Epithelial cell of prostate (primary cell): ENCODE measurements at places on chromosomes 1 and 21.

GRCh38 chr1:178300352-178300699, 196.4 kb downstream of the CLEC20A start:
- no peak for DNase-seq

DNA sequence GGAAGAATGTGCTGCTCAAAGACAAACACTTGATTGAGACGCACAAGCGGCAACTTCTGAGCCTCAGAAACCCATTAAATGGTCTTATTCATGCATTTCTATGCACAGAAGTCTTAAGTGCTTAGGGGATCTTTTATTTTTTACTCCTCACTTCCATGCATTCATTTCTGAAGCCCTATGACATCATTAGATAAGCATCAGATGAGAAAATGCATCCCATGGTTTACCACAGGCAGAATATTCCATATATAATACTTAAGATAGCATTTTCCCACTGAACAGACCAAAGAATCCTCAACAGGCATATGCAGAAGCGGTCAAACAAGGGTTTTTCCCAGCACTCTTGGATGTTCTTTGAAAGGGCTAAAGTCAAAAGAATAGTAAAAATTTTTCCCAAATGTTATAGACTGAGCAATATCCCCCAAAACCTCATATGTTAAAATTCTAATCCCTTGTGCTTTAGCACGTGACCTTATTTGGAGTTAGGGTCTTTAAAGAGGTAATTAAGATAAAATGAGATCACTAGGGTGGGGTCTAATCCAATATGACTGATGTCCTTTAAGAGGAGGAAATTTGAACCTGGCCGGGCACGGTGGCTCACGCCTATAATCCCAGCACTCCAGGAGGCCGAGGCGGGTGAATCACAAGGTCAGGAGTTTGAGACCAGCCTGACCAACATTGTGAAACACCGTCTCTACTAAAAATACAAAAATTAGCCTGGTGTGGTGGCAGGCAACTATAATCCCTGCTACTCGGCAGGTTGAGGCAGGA, 22.6 kb upstream of the FAM89A start:
- DNase-seq = no peak

GRCh38 chr1:192795916-192796618, 12.8 kb upstream of the RGS2 start:
- no peak for DNase-seq

GRCh38 chr1:98661544-98662355, at the start of gene SNX7:
TSS of gene SNX7 (plus strand) at chr1:98661721. CDS start at chr1:98661732, 11 bp downstream.
- no peak for DNase-seq

- DNase-seq = no peak
These were observed 359.1 kb downstream of the S1PR1 start for GRCh38 chr1:101595881-101596374.

DNA sequence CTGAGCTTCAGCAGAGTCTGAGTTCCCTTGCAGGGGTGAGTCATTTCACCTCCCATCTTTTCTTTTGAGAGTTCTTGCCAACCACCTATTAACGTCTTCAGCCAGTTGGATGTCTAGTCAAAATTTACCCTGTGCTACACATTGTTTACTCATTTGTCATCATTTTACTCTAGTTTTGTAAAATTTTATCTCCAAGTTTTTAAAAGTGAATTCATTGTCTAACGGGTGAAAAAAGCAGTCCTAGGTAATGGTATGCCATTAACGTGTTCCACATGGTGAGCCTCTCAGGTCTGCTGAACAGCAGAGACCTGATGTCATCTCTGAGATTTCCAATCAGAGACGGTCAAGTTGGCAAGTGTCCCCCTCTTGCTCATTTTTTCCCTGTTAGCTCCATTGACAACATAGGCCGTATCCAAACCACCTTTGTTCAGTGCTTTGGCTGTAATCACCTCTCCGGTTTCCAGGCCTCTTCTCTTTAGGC, 85.4 kb downstream of the TBX15 start:
- DNase-seq = no peak

DNA sequence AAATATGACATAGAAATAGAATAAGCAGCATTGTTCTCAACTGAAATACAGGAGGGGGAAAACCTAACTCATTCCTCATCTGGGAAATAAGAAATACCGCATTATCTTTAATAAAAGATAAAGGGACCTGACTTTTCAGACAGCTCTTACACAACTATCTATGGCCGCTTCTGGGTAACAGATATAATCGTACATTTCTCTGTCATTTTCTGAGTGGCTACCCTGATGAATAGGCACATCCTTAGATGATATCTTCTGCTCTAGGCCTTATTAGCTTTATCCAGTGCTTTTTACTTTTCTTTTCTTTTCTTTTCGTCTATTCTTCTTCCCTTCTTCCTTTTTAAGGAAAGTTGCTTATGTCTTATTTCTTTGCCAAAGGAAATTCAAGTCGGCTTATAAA, 356.9 kb upstream of the GREM2 start:
- DNase-seq = no peak

DNA sequence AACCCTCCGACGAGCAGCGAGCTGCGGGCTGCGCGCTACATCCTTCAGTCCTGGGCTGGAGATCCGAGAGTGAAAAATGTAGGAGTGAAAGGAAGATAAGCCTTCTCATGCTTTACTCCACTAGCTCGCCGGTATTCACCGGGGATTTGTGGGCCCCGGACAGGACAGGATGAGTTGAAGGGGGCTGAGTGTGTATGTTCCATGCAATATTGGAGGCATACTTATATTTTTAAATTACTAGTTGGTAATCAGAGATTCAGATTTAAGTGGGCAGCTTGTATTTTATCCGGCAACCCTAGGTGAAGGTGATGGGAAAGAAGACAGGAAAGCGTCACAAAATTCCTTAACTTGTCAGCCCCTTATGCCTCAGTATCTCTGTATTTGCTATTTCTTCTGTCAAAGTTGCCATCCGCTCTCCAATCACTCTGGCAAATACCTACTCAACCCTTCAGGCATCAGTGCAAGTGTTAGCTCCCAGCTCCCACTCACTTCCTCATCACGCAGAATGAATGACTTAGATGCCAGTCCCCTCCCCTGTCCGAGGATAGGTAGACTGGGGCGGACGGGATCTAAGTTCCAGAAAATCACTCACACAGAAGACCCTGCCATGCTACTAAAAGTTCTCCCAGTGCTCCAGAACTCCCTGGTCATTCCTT, 503 bp upstream of the PIGM start:
- no peak for DNase-seq

GRCh38 chr21:23578027-23578426, 2029.3 kb downstream of the MRPL39 start:
- no peak for DNase-seq

- DNase-seq = no peak
These were observed 15.5 kb upstream of the SERINC2 start for GRCh38 chr1:31397360-31398095.

DNA sequence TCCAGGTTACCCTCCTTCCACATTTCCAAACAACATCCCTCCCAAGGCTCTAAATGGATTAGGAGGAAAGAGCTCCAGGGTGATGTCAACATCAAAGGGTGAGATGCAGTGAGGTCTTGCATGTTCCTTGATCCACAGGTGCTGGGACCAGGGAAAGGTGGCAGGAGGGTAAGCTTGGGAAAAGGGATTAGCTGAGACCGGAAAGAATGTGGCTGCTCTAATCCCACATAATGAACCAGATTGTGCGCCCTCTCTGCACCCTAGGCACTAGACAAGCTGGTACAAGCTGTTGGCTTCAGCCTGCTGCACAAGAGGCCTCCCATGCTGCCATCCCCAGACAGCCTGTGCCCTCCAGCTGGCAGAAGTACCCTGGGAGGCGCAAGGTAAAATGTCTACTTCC, 34.9 kb downstream of the PLXNA2 start:
- DNase-seq = no peak

DNA sequence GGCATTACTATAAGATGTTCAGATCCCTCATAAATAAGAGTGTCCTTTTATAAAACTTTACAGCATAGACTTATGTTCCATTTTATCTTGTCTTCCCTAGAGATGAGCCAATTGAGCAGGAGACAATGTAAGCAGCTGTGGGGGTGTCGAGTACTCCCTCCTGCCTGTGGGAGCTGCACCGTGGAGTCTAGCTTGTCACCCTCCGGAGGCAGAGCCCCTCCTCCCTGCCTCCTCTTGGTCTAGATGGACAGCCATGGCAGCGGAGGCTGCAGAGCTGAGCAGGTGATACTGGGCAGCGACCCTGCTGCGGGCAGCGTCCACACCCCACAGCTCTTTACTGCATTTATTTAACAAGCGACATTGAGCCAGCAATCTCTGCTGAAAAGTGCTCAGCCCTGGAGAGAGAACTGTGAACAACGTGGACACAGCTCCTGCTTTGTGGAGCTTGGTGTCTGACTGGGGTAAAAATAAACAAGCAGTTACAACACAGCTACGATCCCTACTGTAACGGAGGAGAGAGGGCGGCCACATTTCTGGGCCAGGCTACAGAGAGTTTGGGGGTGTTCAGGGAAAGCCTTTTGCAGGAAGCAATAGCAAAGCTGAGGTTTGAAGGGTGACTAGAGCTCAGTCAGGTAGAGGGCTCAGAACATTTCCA, 12.8 kb upstream of the KIF21B start:
- no peak for DNase-seq

GRCh38 chr1:150730130-150730721, 9.5 kb upstream of the HORMAD1 start:
- DNase-seq = no peak

DNA sequence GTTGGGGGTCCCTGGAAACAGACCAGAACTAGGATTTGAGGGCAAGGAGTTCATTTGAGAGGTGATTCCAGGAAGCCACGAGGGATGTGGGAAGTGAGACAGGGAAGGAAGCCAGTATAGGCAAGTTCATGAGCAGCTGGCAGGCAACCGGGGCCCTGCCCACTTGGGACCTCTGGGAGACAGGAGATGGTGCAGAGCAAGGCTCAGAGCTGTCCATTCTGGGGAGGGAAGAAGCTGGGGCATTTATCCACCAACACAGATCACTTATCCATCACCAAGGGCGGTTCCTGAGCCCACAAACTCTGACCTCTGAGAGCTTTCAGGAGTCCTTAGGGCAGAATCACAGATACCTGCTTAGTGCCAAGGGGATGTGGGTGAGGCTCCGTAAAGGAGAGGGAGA, 16.8 kb downstream of the EDN2 start:
- no peak for DNase-seq

- DNase-seq = no peak
These were observed 8.0 kb upstream of the SPOCD1 start for GRCh38 chr1:31823780-31824179.

DNA sequence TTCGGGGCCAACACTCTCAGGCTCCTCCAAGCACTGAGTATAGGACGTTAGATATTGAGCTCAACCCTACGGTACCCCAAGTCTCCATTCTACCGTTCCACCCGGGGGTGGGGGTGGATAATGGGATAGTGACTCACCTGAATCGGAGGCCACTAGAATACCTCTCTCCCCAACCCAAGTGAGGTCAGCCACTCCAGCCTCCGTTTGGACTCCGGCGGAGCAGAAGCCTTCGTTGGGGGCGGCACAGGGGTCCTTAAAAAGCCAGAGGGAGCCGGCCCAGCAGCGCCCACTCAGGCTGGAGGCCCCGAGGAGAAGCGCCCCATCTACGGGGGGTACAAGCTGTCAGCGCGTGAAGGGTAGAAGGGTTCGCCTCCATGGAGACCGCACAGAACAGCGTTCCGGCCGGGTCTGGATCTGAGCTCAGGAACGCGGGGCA, 556 bp downstream of the WDR77 start:
- no peak for DNase-seq

- DNase-seq = no peak
These were observed 602 bp downstream of the SH3BGRL3 start for GRCh38 chr1:26280333-26281042.
